ENCODE measurements at places on chromosomes 1 and 21.
A peak's percentile ranks its signal among the peaks of the same experiment; 100 is the strongest.

GRCh38 chr1:200673952-200674823, 4.5 kb upstream of the DDX59 start:
- no peak for DNase-seq

- no peak for DNase-seq
Observed at GRCh38 chr1:197902131-197902453, 338 bp upstream of the C1orf53 start.

- no peak for DNase-seq
Observed at GRCh38 chr1:37373413-37373812, 101.0 kb upstream of the ZC3H12A start.

GRCh38 chr1:48678710-48679505, 97.8 kb downstream of the BEND5 start:
- no peak for DNase-seq

DNA sequence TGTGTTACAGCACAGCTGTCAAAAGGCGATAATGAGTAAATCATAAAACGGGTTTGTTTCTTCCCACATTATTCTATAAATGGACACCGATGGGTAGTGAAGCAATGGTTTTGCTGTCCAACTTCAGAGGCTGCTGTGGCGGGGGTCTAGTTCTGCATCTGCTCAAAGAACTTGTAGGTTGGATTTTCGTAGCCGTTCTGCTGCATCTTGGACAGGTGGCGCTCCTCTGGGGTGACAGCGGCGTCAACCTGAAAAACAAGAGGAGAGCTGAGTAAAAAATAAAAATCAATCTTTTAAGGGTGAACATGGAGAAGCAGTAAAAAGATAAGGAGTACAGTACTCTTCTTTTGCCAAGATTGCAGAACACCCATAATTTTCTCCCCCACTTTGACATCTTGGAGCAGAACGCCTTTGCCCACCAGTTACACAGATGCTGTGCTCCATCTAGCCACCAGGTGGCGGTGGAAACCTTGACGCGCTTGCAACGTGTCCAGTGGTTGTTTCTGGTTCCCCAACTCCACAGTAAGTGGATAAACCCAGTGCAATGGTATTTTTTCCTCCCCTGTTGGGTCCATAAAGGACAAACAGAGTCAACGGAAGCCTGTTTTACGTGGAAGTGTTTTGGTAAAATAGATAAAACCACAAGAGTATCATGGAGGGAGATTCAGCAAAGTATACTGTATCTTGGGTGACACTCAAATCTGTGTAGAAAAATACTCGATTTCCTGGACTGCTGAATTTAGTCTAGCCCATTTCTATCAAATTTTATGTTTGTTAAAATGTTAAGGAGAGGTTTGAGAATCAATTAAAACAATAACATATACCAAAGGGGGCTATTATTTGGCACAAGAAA, 147.0 kb downstream of the GABPA start:
- DNase-seq, result peak; percentile 59

DNA sequence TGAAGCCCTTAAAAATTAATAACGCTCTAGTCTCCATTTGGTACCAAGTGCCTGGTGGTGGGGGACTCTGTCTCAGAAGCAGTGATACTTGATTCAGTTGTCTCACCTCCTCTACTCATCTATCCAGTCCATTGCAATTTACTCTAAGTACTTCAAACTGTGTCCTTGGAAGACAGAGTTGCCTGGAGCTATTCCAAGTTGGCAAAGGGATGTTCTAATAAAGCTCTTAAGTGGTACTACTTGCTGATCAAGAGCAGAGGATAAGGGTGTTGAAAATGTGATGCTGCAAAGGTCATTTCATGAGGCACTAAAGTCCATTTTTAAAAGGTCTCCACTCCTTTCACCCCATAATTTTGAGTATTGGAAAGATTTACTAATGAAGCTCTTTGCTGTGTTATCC, 142.2 kb downstream of the NFIA start:
- DNase-seq, result no peak

- no peak for DNase-seq
Observed at GRCh38 chr21:42636520-42637266, 16.7 kb upstream of the PDE9A start.

DNA sequence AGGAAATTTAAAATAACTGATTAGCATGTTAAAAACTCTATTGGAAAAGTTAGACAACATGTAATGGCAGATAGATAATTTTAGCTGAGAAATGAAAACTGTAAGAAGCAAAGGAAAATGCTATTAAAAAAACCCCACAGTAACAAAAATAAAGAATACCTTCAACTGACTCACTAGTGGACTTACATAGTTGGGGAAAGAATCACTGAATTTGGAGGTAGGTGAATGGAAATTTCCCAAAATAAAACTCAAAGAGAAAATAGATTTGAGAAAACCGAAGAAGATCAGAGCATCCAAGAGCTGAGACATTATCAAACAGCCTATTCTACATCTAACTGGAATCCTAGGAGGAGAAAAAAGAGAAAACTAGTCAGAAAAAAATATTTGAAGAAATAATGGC, 34.7 kb downstream of the PDE4B start:
- no peak for DNase-seq

- no peak for DNase-seq
Observed at GRCh38 chr1:31387612-31388011, 14.7 kb upstream of the FABP3 start.

GRCh38 chr1:170203693-170204092, 57.9 kb downstream of the NTMT2 start:
- no peak for DNase-seq

DNA sequence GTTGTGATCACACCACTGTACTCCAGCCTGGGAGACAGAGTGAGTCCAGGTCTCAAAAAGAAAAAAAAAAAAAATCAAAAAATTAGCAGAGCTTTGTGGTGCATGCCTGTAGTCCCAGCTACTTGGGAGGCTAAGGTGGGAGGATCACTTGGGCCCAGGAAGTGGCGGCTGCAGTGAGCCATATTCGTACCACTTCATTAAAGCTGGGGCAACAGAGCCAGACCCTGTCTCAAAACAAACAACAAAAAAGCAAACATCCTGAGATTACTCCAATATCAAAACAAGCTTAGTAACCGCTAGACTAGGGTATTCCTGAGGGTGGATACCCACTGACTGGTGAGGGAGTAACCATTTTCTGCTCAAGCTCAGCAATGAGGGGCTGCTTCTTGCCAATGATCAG, 12.9 kb upstream of the THRAP3 start:
- no peak for DNase-seq

DNA sequence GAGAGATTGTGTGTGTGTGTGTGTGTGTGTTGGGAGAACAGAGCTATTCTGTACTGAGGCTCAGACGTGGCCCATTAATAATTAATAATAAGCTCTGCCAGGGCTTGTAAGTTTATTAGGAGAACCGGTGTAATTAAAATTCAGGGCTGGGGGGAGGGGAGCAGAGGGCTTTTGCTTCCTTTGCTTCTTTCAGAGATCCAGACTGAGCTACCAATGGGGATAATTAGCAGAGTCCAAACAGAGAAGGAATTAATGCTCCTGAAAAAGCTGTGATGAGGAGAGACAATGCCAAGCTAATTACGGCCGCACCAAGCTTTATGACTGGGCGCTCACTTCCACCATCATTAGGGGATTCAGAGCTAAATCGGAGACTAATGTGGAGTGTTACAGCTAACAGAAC, 4.5 kb downstream of the SYT6 start:
- no peak for DNase-seq

DNA sequence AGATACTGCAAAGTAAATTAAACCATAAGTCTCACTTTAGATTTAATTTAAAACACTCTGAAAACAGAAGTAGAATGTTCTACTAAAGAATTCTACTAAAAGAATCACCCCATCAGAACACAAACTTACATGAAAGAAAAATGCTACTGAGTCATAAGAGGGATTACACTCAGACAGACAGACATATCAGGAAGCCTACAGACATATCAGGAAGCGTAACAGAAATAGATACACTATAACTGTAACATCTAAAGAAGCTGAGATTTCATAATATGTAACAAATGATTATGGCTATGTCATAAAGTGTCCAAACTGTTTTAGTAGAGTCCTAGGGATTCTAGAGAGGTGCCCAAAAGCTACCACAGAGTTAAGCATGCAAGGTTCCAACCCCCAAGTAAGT, 23.9 kb downstream of the FOXJ3 start:
- no peak for DNase-seq

DNA sequence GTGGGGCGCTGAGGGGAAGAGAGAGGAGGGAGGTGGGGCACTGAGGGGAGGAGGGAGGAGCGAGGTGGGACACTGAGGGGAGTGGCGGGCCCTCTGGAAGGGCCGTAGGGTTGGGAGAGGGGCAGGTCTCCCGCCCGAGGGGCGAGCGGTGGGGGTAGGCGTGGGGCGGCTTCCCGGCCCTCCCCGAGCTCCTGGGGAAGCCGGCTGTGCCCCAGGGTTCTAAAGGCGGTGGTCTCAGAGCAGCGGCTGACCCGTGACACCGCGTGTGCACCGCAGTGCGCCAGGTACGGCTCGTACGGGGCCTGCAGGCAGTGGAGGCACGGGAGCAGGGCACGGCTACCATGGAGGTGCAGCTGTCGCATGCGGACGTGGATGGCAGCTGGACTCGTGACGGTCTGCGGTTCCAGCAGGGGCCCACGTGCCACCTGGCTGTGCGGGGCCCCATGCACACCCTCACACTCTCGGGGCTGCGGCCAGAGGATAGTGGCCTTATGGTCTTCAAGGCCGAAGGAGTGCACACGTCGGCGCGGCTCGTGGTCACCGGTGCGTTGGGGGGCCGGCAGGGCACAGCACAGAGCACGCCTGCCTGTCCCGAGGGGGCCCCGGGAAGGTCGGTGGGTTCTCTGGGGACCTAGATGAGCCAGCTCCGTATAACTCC, 68.5 kb downstream of the OBSCN start:
- no peak for DNase-seq

- DNase-seq, result no peak
Observed at GRCh38 chr1:185864889-185865517, 130.8 kb downstream of the HMCN1 start.

DNA sequence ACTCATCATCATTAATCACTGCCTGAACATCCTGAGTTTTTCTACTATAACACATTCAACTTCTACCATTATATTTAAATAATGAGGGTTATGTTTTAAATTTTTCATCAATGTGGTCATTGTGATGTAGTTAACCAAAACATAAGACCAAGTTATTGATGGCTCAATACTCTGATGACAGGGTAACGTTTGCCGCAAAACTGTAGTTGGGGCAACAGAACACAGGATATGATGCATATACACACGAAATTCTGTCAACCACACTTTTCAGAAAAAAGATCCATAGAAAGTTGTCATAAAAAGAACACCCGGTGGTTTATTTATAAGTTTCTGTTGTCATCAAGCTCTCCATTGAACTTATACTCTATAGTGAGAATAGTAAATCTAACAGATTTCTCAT, 121.7 kb upstream of the COL11A1 start:
- no peak for DNase-seq

GRCh38 chr1:118485757-118486156, 300.7 kb upstream of the SPAG17 start:
- DNase-seq, result no peak

GRCh38 chr1:165116171-165116570, 240.3 kb downstream of the LMX1A start:
- no peak for DNase-seq

GRCh38 chr1:39566441-39567137, 10.0 kb downstream of the PABPC4 start:
- no peak for DNase-seq

DNA sequence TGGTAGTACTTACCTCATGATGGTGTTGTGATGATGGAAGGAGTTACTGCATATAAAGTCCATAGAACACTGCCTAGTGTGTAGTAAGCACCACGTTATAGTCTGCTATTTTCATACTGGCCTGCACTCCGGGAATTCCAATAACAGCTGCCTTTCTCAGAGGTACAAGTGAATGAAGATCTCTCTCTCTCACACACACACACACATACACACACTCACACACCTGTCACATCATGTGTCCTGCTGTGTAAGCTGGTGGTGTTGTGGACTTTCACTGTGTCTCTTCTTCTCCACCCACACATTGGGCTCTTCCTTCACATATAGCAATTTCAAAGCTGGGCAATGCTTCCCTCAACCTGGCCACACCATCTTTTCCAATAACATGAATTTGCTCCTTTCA, 33.4 kb upstream of the ST6GALNAC5 start:
- no peak for DNase-seq

GRCh38 chr1:218473522-218473921, 128.4 kb downstream of the TGFB2 start:
- no peak for DNase-seq

GRCh38 chr1:206637605-206638004, 2.3 kb downstream of the DYRK3 start:
- no peak for DNase-seq

DNA sequence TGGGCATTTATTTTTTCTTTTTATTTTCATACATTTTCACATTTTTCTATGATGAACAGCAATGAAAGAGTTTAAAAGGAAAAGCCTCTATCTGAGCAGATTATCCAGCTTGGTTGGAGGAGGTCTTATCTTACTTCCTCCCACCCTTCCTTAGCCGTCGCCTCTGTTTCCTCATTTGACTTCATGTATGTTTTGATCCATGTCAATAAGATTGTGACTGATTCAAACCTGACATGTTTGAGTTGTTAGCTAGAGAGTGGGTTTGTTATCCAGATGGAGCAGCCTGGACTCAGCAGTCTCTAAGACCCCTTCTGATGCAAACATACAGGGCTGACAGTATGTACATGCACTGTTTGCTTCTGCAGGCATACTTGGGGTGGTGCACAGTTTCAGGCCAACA, 31.2 kb downstream of the MACO1 start:
- no peak for DNase-seq

DNA sequence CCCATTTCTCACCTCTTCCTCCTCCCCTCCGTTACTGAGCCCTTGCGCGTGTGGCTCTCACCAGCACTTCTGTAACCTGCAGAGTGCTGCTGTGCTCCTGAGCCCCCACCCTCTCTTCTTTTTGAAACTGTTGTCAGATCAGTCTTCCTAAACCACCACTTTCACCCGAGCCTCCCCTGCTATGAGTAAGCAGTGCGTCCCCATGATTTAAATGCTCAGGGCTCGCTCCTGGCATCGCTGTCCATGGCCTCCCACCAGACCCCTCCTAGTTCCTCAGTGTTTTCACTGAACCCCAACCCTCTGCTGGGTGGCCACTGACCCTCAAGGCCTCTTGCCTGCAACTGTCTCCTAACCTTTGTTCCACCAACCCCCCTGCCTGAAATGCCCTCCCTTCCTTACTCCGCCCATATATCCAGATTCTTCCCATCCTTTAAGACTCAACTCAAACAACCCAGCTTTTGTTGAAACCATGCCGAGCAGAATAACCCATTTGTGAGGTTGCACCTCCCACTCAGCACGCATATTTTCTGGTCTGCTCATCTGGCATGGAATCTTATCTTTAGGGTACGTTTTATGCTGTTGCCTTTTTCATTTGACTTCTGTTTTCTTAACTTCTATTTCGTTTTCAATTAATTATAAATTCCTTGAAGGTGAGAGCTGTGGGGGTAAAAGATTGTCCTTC, 64.5 kb upstream of the FAM3B start:
- DNase-seq, result no peak

All from head of caudate nucleus (tissue), 42 donors.